Ovary (tissue), 10 donors: ENCODE measurements at places on chromosomes 7 and 10.

GRCh38 chr7:95886501-95887090 lies 114.2 kb downstream of the DYNC1I1 start:
- DNase-seq, result no peak

DNA sequence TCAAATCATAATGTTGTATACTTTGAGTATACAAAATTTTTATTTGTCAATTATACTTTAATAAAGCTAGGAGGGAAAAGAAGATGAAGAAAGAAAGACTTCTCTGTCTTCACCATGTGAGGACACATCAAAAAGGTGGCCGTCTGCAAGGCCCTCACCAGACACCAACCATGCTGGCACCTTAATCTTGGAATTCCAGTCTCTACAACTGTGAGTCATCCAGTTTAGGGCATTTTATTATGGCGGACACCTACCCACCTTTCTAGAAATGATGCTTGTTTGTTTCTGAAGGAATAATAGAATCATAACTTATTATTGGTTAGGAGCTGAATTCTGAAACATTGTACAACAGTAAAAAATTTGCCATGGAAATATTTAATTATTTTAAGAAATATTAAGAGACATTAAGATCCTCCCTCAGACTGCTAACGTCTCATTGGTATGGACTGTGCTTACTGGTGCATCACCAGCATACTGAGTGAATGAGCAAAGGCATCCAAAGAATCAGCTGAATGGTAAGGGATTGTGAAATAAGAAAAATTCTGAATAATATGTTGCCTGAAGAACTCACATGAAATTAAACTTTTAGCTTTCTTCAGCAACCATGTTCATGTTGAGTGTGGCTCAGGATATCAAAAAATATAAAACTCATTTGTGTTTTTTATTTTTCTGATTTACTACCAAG lies 536.6 kb downstream of the HTR7 start:
- DNase-seq, result no peak

DNA sequence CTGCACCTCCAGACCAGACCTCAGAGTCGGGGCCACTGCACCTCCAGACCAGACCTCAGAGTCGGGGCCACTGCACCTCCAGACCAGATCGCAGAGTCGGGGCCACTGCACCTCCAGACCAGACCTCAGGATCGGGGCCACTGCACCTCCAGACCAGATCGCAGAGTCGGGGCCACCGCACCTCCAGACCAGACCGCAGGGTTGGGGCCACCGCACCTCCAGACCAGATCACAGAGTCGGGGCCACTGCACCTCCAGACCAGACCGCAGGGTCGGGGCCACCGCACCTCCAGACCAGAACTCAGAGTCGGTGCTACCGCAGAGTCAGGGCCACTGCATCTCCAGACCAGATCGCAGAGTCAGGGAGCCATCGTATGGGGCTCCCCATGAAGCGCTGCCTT lies 105.9 kb downstream of the ACTR3B start:
- DNase-seq, result no peak

- DNase-seq, result no peak
These were observed 136.9 kb downstream of the MBL2 start for GRCh38 chr10:52635651-52636050.

- DNase-seq, result no peak
These were observed 25.2 kb upstream of the POT1 start for GRCh38 chr7:124954790-124955189.

DNA sequence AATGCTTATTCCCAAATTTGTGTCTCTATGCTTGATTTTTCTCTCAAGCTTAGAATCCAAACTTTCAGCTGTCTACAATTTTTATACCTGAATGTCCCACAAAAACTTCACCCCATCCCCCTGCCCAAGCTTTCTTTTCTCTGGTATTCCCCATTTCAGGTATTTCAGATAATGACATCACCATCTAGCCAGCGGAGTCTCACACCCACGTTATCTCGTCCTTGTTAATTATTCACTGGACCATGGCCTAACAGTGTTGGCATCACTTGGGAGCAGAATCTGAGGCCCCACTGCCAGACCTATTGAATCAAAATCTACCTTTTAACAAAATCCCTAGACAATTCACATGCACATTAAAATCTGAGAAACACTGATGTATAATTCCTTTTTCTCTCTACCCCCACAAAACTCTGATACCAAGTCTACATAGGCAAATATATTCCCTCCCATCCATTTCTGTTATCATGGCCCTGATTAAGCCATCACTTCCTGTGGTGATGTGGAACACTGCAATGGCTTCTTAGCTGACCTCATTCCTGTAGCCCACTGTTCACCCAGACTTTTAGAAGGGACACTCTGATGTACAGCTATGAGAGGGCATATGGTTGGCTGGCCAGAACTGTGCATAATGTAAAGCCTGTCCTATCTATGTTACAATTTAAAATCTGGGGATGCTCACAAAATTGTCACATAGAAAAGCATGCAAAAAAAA lies 31.4 kb downstream of the ZNF438 start:
- DNase-seq, result no peak

- no peak for DNase-seq
These were observed 115.2 kb downstream of the PDE1C start for GRCh38 chr7:31955021-31955420.

GRCh38 chr10:2866569-2866968 lies 200.8 kb upstream of the PFKP start:
- DNase-seq, result no peak

GRCh38 chr10:93074597-93075368 lies 1.1 kb downstream of the CYP26A1 start:
- no peak for DNase-seq

DNA sequence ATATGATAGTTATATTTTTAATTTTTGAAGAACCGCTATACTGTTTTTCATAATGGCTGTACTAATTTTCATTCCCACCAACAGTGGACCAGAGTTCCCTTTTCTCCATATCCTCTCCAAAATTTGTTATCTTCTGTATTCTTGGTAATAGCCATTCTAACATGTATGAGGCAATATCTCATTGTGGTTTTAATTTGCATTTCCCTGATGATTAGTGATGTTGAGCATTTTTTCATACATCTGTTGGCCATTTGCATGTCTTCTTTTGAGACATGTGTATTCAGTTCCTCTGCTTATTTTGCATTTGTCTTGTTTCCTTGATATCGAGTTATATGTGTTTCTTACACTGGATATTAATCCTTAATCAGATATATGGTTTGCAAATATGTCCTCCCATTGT lies 770.8 kb upstream of the MBL2 start:
- DNase-seq, result no peak

DNA sequence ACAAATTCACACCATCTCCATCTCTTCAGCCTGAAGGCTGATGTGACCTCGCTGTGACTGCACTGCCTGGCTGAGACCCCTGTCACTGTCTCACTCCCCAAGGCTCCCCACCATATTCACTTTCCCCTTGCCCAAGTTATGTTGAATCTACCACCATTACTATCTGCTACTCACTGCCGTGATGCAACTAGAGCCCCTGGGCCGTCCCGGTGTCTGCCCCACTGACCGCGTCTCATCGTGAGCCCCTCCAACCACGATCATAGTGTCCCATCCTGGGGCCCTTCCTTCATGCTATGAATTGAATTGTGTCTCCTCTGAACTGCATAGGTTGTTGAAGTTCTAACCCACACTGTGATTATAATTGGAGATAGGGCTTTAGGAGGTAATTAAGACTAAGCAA lies 71.9 kb upstream of the CHST15 start:
- DNase-seq, result no peak

DNA sequence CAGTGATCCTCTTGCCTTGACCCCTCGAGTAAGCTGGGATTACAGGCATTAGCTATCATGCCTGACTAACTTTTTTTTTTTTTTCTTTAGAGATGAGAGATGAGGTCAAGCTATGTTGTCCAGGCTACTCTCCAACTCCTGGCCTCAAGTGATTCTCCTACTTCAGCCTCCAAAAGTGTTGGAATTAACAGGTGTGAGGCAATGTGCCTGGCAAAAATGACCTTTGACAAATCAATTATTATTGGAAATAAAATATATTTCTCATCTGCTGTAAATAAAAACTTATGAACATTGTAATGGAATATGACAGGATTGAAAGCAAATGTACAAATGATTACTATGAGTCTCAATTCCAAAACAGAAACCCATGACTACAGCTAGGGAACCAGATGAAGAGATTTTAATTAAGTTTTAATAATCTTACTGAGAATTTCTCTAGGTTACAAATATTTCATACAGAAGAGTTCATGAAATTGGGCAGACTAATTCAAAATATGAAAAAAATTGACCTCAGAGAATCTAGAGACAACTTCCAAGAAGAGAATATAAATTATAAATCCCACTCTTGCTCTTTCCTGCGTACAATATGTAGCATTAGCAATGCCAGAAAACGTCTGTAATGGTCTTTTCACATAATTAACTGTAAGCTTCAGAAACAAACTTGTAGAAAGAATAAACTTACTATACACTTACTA lies 414.7 kb downstream of the DGKB start:
- DNase-seq, result no peak

DNA sequence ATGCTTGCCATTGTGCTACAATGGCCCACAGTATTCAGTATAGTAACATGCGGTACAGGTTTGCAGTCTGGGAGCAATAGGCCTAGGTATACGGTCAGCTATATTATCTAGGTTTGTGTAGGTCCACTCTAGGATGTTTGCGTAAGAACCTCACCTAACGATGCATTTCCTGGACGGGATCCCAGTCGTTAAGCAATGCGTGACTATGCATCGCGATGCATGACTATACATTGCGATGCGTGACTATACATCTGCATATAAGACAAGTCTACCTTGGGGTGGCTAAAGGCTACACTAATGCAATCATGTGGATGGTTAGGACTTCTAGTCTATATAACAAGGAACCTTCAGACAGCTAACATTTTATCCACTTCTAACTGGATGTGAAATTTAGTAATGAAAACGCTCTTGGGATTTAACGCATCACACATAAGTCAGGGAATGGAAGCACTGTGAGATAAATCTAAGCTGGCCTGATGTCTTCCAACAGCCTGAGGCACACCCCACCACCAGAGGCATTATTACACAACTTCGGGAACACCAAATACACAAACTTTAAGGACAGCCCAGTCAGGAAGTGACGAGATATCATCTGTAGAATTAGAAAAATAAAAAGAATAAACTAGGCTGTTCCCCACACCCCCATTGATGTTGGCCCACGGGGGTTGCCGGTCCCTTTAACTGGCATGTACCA lies 9.2 kb downstream of the GNA12 start:
- no peak for DNase-seq

DNA sequence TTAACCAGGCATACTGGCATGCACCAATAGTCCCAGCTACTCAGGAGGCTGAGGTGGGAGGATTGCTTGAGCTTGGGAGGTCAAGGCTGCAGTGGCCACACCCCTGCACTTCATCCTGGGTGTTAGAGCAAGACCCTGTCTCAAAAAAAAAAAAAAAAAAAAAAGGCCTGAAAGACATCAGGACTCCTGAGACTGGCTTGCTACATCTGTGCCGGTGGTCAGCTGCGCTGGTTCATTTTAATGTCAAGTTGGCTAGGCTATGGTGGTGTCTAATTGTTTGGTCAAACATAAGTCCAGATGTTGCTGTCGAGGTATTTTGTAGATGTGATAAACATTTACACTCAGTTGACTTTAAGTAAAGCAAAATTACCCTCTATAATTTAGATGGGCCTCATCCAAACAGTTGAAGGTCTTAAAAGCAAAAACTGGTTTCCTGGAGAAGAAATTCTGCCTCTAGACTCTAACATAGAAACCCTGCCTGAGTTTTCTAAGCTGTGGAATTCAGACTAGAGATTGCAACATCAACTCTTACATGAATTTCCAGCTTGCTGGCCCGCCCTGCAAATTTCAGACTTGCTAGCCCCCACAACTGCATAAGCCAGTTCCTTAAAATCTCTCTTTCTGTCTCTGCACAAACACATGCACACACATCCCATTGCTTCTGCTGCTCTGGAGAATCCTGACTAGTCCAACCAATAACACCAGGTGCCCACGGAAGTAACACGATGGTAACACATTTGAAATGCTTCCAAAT lies 18.2 kb downstream of the MYOF start:
- no peak for DNase-seq

DNA sequence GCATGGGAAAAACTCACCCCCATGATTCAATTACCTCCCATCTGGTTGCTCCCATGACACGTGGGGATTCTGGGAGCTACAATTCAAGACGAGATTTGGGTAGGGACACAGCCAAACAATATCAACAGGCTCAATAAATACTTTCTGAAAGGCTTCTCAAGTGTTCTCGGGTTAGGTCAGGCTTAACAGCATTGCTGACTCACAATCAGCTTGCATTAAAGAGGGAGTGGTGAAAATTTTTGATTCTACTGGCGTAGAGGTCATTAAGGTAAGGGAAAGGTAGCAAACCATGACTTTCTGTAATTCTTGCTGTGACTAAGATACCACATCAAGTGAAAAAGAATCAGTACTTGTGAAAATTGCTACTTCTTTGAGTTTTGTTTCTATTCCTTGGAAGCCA lies 126.4 kb downstream of the JCAD start:
- no peak for DNase-seq

DNA sequence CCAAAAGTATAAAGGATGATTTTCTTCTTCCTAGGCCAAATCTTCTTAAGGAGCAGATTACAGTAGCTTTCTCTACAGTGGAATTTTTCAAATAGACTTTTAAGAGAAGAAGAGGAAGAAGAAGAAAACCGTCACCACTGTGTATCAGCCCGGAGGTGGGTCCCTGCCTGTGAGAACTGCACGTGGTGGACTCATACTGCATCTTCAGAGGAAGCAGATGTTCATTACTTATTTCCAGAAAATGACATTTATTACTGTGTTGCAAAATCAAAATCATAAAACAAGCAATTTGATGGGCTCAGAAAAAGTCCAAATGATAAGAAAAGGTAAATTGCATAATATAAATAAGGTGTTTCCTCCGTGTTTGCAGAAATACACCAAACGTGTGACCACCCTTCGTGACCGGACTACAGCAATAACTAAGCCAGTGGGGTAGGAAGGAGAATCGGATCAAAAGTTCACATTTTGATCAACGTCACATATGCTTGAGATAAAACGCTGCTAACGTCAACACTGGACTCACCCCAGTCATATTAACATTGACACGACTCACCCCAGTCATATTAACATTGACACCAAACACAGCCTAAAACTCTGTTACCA lies 179.2 kb downstream of the PTPRN2 start:
- no peak for DNase-seq

DNA sequence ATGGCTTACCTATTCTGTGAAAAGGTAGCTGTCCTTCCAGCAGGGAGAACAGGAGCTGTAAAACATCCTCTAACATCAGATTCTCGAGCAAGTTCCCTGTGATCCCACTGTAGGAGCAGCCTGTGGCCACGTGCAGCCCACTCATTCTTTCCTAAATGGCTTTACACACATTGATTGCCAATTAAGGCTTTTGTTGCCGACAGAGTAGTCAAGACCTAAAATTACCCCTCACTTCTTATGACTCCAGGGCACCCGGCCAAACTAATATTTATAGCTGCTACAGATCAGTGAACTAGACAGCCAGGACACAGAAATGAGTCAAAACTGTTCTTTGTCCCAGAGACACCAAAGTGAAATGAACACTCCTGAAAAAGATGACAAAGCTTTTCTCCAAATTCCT lies 832.1 kb downstream of the SORCS3 start:
- no peak for DNase-seq

- DNase-seq, result no peak
These were observed 46.0 kb downstream of the VOPP1 start for GRCh38 chr7:55526329-55526728.

- no peak for DNase-seq
These were observed 100.7 kb downstream of the NKX6-2 start for GRCh38 chr10:132685101-132685891.
